LoVo (cell line): ENCODE measurements at places on chromosomes 5 and 9.

- no peak for DNase-seq
Observed at GRCh38 chr5:157504053-157504452, 44.0 kb downstream of the NIPAL4 start.

- no peak for DNase-seq
Observed at GRCh38 chr5:82349652-82350051, 71.5 kb upstream of the RPS23 start.

GRCh38 chr9:40926404-40927259, 201.8 kb downstream of the FOXD4L6 start:
- no peak for DNase-seq

- DNase-seq = no peak
Observed at GRCh38 chr9:134060546-134060945, 7.3 kb downstream of the BRD3 start.

DNA sequence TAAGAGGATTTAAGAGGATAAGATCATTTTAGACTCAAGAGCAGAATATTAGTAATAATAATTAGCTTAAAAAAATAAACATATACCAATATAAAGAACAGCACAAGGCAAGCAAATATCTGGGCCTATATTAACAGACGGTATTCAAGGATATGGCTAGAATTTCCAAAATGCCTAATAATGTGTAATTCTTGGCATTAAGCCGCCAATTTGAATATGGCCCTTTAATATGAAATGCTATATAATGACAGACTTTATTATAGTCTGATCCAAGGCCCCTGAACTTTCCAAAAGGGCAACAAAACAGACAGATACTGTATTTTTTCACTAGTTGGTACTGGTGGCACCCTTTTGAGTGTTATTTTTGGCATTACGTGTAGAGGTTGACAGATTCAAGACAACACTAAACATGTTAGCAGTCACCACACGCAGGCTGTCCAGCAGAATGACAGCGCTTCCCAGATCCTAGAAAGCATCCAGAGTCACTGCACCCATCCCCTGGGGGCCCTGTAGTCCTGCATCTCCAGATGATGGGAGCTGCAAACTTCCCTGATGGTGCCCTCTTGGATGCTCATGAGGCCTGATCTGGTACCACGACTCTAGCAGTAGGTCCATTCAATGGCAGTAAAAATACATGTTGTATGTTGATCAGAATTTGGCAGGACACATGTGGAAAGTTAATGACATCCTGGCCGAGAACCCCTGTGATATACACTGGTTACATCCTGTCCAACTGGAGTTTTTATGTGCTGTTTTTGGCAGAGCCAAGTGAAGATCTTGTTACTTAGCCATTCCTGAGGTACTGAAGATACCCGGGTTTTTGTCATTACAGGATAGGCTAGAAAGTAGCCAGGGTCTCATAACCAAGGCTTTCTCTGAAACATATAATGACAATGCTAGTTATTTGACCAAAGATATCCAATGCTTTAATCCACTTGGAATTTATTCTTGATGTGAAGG, 1.7 kb upstream of the ABL1 start:
- no peak for DNase-seq

GRCh38 chr5:143275512-143276363, 127.7 kb downstream of the NR3C1 start:
- DNase-seq = no peak
